Mesothelial cell of epicardium (in vitro differentiated cells): ENCODE measurements at places on chromosomes 2 and 18. TPM values are rescaled to one million over a fixed set of nuclear protein-coding genes. Genes with fewer than 3 reads are reported as not detected.
A peak's percentile ranks its signal among the peaks of the same experiment; 100 is the strongest.

The RASGRP3 gene
- total RNA-seq = 0.58 to 0.75 TPM (median 0.66 TPM) in 3 replicates

The CAB39 gene
- 39.2 to 43.0 TPM (median 41.7 TPM) in 3 replicates for total RNA-seq

The FMNL2 gene
- total RNA-seq = 50.2 to 52.6 TPM (median 51.5 TPM) in 3 replicates

The NRP2 gene
- 82.2 to 89.5 TPM (median 83.6 TPM) in 3 replicates for total RNA-seq

DNA sequence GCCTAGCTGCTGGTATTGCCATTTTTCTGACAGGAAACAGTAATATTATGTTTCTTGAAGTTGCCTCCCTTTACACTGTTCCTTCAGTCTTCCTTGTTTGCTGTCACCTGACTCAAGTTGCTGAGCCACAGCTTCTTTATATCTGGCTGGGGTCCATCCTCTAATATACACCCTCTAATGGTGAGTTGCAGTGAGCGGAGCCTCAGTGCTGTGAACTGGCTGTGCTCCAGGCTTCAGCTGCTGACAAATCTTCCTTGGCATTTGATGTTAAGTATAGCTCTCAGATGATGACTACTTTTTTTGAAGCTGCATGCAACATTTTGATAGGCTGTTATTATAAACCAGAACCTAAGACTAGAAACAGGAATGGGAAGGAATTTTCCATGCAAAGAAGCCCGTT is 366.7 kb downstream of the NUP35 start:
- DNase-seq = no peak
- H3K4me3 ChIP-seq = no peak overlapping the region
- H3K4me1 ChIP-seq = peaks cover 17% of the 10 kb centered on the region
- H3K27me3 ChIP-seq = no peaks in the 10 kb centered on the region

GRCh38 chr18:37663446-37663845 is 97.8 kb upstream of the CELF4 start:
- no peak for DNase-seq
- no peaks in the 10 kb centered on the region for H3K36me3 ChIP-seq
- no peaks in the 10 kb centered on the region for H3K4me1 ChIP-seq
- peaks cover 4% of the 10 kb centered on the region for H3K27me3 ChIP-seq
- H3K27ac ChIP-seq = no peak overlapping the region
- no peak overlapping the region for H3K4me3 ChIP-seq

DNA sequence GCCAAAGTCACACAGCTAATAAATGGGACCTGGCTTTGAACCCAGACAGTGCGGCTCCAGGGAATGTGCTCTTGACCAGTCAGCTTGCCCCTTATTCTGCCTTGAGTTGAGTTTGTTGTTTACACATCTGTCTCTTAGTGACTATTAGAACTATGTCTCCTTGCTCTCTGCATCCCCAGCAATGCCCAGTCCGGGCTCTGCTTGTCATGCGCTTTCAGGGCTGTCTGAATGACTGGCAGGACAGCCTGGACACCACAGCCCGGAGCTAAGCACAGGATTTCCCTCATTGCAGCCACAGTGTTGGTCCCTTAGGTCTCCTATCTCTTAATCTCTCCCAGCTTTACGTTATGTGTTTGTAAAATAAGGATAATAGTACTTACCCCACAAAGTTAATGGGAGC is 246.4 kb upstream of the RAB12 start:
- no peak for DNase-seq
- H3K4me3 ChIP-seq = no peak overlapping the region
- no peak overlapping the region for H3K27ac ChIP-seq
- peaks cover 2% of the 10 kb centered on the region for H3K36me3 ChIP-seq
- H3K4me1 ChIP-seq = peaks cover 7% of the 10 kb centered on the region
- H3K27me3 ChIP-seq = peaks cover 24% of the 10 kb centered on the region

DNA sequence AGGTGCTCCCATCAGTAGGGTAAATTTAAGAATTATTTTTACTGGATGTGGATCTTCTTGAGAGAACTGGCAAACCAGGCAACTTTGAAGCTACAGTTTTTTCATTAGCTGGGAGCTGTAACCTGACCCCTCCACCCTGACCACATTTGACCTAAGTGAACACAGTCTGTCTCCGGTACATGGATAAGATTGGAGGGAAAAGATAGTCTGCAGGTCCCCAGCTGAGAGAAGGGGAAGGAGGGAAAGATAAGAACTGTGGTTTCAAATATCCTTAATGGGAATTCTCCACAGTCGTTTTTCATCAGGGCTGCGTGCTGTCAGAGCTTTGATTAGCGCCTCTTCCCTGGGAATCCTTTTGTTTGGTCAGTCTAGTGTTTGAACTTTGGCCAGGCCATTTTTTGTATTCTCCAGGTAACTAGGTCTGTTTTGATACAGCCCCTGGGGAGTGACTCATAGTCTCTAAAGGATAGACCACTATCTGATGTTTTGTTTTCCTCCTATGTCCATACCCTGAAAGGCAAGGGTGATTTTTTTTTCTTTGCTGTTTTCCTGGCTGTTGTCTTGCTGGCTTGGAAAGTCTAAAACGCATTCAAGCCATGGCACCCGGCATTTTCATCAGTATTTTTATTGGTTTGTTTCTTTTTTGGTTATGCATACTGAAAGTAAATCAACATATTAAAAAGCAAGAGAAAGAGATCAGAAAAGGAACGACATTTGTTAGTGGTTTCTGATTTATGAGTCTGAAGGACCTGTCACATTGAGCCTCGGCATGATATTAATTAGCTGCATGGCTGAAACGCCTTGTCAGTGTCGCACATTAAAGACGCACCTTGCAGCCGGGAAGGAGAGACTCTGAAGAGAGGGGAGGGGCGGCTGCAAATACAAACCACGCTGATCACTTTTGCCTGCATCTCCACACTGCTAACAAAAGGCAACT is 183.4 kb upstream of the FN1 start:
- H3K27me3 ChIP-seq = no peaks in the 10 kb centered on the region
- peak overlapping the region; percentile 92 for H3K27ac ChIP-seq
- peaks cover 1% of the 10 kb centered on the region for H3K36me3 ChIP-seq
- no peak for DNase-seq

DNA sequence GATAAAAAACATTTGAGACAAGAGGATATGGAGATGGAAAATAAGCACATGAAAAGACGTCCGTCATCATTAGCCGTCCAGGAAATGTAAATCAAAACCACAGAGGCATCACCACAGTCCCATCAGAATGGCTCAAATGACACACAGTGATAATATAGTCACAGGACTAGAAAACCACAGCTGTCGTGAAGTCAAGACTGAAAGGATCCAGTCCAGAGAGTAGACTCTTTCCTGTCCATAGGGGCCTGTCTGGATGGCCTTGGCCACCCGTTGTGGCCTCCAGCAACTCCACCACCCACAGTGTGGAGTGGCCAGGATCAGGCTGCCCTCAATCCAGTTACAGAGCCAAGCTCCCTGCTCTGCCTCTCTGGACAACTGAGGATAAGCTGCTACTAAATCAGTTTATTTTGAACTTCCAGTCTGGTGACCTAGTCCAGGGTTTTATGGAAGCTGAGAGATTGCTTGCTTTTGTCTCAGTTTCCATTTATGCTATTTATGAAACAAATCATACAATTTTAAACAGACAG is 60.4 kb downstream of the RHOB start:
- peak overlapping the region; percentile 30 for H3K27ac ChIP-seq
- no peaks in the 10 kb centered on the region for H3K27me3 ChIP-seq
- DNase-seq = no peak
- H3K4me3 ChIP-seq = no peak overlapping the region
- H3K36me3 ChIP-seq = no peaks in the 10 kb centered on the region

DNA sequence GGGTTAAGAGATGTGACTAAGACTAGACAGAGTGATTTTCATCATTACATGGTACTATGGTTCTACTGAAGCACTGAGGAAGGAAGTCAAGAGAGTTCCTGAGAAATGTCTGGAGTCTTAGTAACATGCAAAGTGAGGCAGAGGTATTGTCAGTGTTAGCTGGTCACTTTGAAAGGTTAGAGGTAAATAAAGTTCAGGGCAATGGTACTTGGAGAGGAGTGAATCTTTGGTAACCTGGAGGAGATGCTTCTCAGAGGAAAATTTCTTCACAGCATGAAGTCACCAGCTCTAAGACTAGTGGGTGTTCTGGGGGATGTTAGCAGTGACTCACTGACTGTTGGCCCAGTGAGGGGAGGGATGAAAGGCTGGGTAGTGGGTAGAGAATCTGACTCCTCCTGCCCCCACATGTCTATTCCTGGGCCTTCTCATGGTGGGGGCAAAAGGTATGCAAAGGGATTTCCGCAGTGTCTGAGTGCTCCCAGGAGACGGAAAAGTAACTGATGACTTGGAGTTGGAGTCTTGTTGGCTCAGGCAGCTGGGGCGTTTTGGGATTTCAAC is 23.3 kb upstream of the IL1RN start:
- no peak for DNase-seq
- no peaks in the 10 kb centered on the region for H3K36me3 ChIP-seq
- H3K4me1 ChIP-seq = no peaks in the 10 kb centered on the region
- no peak overlapping the region for H3K4me3 ChIP-seq
- no peak overlapping the region for H3K27ac ChIP-seq

GRCh38 chr18:48545757-48546321 is 7.0 kb downstream of the CTIF start:
- DNase-seq = peak; percentile 48
- peaks cover 74% of the 10 kb centered on the region for H3K4me1 ChIP-seq
- H3K4me3 ChIP-seq = no peak overlapping the region
- H3K27me3 ChIP-seq = no peaks in the 10 kb centered on the region

- no peak overlapping the region for H3K4me3 ChIP-seq
- no peaks in the 10 kb centered on the region for H3K36me3 ChIP-seq
- peaks cover 5% of the 10 kb centered on the region for H3K4me1 ChIP-seq
- H3K27me3 ChIP-seq = peaks cover 15% of the 10 kb centered on the region
Measured at GRCh38 chr18:58758046-58758445, 86.8 kb downstream of the MALT1 start.

DNA sequence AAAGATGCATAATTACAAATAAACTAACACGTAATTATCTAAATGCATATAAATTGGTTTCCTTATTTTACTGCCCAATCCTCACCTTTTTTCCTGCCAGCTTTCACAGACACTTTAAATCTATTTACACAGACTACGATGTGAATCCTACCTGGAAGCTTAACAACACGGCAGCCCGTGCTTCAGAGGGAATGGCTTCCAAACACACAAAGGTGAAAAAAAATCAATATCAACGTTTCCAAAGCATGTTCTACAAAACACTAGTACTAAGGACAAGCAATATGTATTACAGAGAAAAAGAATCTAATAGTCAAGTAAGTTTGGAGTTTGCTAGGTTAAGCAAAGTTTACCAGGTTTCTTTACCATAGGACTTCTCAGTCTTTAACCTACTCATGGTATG is 4.4 kb downstream of the MAP4K3 start:
- DNase-seq = no peak
- H3K4me1 ChIP-seq = peaks cover 66% of the 10 kb centered on the region
- peak overlapping the region; percentile 66 for H3K27ac ChIP-seq

GRCh38 chr18:74069178-74070050 is 78.2 kb downstream of the FBXO15 start:
- DNase-seq = no peak
- H3K27me3 ChIP-seq = peaks cover 57% of the 10 kb centered on the region
- no peak overlapping the region for H3K4me3 ChIP-seq
- no peaks in the 10 kb centered on the region for H3K4me1 ChIP-seq
- H3K27ac ChIP-seq = no peak overlapping the region

- H3K4me3 ChIP-seq = no peak overlapping the region
- peaks cover 20% of the 10 kb centered on the region for H3K4me1 ChIP-seq
- H3K36me3 ChIP-seq = peaks cover 8% of the 10 kb centered on the region
- DNase-seq = peak; percentile 34
- H3K27ac ChIP-seq = no peak overlapping the region
- H3K27me3 ChIP-seq = no peaks in the 10 kb centered on the region
Measured at GRCh38 chr18:77119851-77120491, 12.6 kb downstream of the MBP start.

DNA sequence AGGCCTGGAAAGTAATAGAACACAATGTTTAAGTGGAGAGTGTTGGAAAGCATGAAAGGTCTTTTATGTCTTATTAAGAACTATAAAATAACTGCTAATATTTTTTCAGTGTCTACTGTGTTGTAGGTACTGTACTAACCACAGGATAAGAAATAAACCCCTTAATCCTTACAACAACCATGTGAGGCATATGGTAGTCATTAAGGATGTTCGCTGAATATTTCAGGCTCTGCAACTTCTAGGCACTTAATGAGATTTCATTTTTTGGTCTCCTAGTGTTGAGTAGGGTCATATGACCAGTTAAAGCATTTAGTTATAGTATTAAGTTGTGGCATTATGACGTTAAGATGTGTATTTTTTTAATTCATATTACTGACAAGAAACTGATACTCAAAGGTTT is 346.6 kb upstream of the KCNH7 start:
- no peak overlapping the region for H3K4me3 ChIP-seq
- DNase-seq = no peak
- H3K27ac ChIP-seq = no peak overlapping the region
- no peaks in the 10 kb centered on the region for H3K36me3 ChIP-seq
